T1000 (cell line): ENCODE measurements at places on chromosomes 2 and 18.
A peak's percentile ranks its signal among the peaks of the same experiment; 100 is the strongest.

DNA sequence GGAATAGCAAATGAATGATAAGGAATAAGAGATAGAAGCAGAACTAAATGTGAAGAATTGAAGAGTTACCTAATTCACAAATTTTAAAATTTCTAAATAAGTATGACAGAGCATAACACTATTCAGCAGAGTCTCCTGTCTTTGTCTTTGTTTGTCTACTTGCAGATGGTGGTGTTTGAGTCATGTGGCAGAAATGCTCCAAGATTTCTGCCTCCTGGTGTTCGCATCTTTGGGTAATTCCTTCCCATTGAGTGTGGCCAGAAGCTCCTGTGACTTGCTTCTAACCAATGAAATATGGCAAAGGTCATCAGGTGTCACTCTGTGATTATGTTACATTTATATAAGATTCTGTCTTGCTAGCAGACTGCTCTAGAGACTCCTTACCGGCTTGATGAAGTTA is 45.6 kb upstream of the GALNT3 start:
- DNase-seq, result no peak

DNA sequence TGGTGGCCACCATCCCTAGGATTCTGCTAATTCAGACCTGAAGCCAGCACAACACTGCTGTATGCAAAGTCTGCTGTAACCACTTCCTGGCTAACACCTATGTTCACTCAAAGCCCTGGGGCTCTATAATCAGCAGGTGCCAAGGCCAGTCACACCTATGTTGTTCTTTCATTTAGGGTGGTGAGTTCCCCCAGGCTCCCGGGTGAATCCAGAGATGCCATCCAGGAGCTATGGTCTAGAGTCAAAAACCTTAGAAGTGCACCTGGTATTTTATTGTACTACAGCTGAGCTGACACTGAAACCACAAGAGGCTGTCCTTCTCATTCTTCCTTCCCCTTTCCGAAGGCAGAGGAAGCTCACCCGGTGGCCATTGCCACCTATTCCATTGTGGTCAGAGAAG is 46.2 kb upstream of the CCDC141 start:
- DNase-seq, result no peak

DNA sequence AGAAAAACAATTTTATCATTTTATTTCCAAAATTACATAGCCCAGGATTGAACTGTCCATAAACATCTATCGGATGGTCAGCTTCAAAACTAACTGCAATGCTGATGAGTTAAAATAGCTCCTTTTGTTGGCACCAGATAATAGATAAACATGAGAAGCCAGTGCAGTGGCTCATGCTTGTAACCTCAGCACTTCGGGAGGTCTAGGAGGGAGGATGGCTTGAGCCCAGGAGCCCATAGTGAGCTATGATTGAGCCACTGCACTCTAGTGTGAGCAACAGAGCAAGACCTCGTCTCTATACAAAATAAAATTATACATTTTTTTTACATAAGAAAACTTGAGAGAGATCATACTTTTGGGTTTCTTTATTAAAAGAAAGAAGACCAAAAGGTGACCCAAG is 34.6 kb upstream of the IMPA2 start:
- no peak for DNase-seq

GRCh38 chr2:39232141-39232540 is 11.6 kb downstream of the CDKL4 start:
- no peak for DNase-seq

- DNase-seq, result no peak
Observed at GRCh38 chr18:67636597-67637385, 120.3 kb upstream of the DSEL start.

- DNase-seq, result no peak
Observed at GRCh38 chr2:151845884-151846283, 17.7 kb upstream of the ARL5A start.

DNA sequence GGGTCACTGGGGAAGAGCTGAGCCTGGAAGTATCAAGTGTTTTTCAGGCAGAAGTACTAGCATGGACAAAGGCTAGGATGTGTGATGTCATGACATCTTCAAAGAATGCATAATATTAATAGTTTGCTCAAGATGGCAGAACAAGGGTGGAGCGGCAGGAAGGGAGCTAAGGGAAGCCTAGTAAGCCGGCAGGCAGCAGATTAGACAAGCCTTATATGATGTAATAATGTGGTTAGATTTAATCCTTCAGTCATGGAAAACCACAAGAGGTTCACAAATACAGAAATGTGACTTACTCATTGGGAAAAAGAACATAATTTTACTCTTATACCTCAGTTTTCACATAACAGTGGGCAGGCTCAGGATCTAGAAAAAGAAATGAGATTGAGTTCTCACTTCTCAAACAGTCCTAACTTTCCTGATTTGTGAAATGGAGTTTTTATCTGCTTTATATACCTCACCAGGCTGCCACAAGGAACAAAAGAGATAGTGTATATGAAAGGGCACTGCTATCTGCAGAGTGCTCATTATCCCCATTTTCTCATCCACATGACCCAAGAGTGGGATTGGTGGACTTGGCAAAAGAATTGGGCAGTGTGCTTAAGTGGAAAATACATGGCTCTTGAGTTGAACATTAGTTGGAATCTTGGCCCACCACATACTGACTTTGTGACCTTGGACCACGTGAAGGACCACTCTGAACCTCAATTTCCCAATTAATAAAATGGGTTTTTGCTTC is 89.1 kb upstream of the LHCGR start:
- DNase-seq, result no peak

GRCh38 chr2:37809525-37809924 is 115.6 kb upstream of the RMDN2 start:
- no peak for DNase-seq

- DNase-seq, result no peak
Observed at GRCh38 chr2:204871231-204871953, 326.1 kb downstream of the PARD3B start.

- DNase-seq, result no peak
Observed at GRCh38 chr18:3246635-3247239, 864 bp upstream of the MYL12A start.

GRCh38 chr2:73855526-73855925 is 26.8 kb downstream of the STAMBP start:
- DNase-seq, result no peak

DNA sequence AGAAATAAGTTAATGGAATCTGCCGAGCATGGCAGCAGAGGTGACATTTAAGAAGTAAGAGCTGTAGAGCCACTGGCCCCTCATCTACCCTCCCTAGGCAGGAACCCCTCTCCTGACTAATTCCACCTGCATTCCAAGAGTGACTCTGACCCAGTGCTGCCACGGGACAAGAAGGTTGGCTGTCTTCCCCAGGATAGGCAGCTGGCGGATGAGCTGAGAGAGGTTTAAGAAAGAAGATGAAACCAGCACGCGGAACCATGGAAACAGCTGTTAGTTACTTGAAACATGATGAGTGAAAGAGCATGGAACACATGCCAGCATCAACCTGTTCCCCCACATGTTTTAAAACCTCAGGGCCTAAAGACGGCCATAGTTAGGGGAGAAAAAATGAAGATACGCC is 74.1 kb downstream of the RND3 start:
- DNase-seq, result no peak

DNA sequence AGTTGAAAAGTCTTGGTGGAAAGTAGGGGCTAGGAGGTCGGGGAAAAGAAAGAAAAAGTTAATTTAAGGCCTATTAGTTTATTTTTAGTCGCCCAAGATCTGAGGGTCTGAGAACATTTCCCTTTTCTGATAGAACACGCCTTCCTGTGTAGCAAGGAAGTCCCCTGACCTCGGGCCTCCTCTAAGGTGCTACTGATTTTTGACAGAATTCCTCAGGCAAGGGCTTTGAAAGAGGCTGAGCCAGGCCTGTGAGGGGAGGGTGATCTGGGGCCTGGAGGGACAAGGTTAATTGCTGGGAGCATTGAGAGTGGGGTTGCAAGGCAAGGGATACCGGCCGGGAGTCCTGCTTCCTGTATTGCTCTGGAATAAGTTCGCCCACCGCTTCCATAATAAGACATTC is 131.4 kb upstream of the MYCN start:
- DNase-seq, result no peak

- no peak for DNase-seq
Observed at GRCh38 chr18:76827205-76828200, 5.1 kb downstream of the ZNF236 start.

DNA sequence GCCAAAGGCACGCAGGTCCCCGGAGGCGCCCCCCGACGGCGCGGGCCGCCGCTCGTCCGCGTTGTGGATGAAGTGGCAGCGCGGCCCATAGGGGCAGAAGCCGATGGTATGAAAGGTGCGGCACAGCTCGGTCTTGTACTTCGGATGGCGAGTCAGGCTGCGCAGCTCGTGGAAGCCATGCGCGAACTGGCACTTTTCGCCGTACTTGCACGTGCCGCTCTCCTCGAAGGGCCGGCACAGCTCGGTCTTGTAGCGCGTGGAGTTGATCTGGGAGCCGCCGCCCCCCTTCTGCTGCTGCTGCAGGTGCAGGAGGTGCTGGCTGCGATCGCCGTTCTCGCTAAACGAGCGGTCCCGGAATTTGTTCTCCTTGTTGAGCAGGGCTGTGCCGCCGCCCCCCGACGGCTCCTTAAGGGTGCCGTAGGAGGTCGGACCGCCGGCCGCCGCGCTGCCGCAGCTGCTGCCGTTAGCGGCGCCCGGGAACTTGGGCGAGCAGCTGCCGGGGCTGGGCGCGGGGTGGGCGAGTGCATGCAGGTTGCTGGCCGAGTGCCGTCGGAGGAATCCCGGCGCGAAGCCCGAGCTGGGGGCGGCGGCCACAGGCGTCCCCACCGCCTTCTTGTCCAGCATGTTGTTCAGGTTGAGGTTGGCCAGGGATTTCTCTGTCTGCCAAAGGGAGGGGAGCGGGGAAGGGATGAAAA is 1.2 kb downstream of the ZFP36L2 start:
- peak; percentile 45 for DNase-seq

- DNase-seq, result no peak
Observed at GRCh38 chr2:143600116-143600515, 470.9 kb downstream of the ARHGAP15 start.

DNA sequence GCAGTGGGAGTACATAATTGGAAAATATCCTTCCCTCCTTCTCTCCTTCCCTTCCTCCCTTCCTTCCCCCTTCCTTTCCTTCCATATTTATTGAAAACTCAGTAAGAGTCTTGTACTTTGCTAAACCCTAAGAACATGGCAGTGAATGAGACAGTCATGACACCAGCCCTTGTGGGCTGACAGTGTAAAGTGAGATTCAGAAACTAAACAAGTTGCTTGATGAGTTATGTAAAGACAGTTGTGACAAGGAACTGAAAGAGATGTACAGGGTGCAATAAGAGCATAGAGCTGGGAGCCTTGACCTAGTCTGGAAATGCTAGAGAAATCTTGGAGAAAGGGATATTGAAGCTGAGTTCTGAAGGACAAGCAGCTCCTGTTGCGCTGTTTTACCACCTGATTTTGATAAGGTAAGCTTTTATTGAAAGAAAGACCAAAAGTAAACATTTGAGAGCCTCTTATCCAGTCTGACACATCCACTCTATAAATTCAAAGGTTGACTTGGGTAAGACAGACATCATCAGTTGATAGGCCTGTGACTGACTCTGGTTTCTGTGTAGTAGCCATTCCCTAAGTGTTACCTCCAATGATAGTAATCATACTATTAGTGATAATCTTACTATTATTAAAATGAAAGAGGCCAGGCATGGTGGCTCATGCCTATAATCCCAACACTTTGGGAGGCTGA is 66.5 kb upstream of the SKOR2 start:
- no peak for DNase-seq

GRCh38 chr2:57549642-57550102 is 496.9 kb upstream of the VRK2 start:
- DNase-seq, result no peak

GRCh38 chr2:109188496-109188890 is 59.5 kb downstream of the SH3RF3 start:
- DNase-seq, result no peak

GRCh38 chr2:161844822-161845221 is 220.6 kb downstream of the SLC4A10 start:
- no peak for DNase-seq

DNA sequence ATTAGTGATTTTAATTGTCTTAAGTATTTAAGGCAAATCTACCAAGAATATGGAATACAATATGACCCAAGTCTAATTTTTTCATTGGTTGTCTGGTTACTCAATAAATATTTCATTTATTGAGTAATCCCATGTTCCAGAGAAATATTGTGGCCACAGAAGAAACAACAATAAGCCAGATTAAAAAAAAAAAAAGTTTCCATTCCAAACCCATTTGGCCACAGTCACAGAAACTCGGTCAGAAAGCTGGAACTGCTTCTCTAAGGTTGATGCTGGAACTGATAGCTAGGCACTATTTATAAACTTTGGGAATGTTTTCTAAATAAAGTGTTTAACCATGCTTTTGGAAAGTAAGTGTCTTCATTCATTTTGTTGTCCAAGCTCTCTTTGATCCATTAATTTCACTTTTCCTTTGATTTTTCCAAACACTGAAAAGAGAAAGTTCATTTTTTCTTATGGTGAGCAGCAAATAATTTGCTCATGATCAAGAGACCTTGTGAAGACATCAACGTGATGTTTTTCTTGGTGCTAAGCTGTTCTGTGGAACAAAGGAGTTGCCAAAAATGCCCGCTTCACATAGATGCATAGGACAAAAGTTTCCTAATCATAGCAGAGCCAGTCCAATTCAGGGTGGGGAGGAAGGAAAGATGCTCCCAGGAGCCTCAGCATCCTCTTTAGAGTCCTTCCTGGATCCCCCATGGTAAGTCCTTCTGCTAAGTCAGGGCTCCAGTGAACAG is 72.1 kb upstream of the CCBE1 start:
- no peak for DNase-seq

GRCh38 chr2:117702098-117702497 is 112.4 kb upstream of the DDX18 start:
- no peak for DNase-seq

- DNase-seq, result no peak
Observed at GRCh38 chr2:61193670-61194561, 31.9 kb downstream of the C2orf74 start.

GRCh38 chr18:32598144-32598543 is 127.5 kb upstream of the GAREM1 start:
- no peak for DNase-seq

GRCh38 chr2:27903018-27903417 is 12.5 kb downstream of the BABAM2 start:
- no peak for DNase-seq

- peak; percentile 49 for DNase-seq
Observed at GRCh38 chr18:28177828-28178635, 1.1 kb upstream of the CDH2 start.

GRCh38 chr2:118145207-118145606 is 56.9 kb downstream of the INSIG2 start:
- no peak for DNase-seq

GRCh38 chr2:115412501-115412900 is 970.1 kb downstream of the DPP10 start:
- no peak for DNase-seq

DNA sequence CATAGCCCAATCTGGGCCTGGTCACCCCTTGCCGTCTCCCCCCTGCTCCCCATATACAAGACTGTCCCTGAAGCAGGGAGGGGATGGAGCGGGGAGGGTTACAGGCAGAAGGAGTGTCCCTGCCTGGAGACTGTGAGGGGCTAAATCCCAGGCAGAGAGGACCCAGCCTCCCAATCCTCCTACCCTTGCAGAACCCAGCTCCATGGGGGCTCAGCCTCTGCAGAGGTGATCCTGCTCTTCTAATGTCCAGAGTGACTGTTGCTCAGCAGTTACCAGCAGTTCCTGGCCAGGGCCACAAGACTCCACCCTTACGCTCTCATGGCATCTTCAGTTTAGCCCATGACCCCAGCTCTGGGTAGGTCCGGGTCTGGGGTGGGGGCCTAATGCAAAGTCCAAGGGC is 58.1 kb downstream of the COA5 start:
- DNase-seq, result no peak

GRCh38 chr2:230865766-230866755 is 1.3 kb downstream of the ITM2C start:
- DNase-seq, result no peak

GRCh38 chr2:241312082-241312481 is 3.4 kb downstream of the HDLBP start:
- DNase-seq, result no peak

GRCh38 chr2:224932522-224932921 is 109.7 kb downstream of the DOCK10 start:
- DNase-seq, result no peak
